CD4-positive, alpha-beta T cell (primary cell): ENCODE measurements at places on chromosomes 1 and 21. TPM values are rescaled to one million over a fixed set of nuclear protein-coding genes. Genes with fewer than 3 reads are reported as not detected.

GRCh38 chr1:184359909-184360308 lies 26.9 kb upstream of the C1orf21 start:
- DNase-seq, result no peak

DNA sequence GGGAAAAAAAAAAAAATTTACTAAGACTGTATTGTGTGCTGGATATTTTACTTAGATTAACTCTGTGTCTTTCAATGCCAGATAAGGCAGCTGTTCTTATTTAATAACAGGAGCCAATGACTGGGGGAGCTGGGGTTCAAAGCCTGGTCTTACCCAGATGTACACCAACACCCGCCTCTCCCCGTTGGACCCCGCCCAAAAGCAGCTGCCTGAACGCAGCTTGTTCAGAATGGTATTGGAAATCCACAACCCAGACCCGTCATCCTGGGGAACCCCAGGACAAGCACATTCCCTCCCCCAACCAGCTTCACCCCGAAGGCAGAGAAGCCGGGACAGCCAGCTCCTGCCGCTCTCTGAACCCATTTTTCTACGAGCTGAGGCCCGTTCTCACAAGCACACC lies 113.6 kb upstream of the TMPRSS2 start:
- no peak for DNase-seq

GRCh38 chr1:214086945-214087344 lies 99.2 kb downstream of the PROX1 start:
- no peak for DNase-seq

PLEKHA6 gene
- 0.53 TPM for total RNA-seq
